T-helper 9 cell (primary cell): ENCODE measurements at places on chromosomes 11 and 22.

GRCh38 chr11:132253469-132254264 lies 883.3 kb downstream of the NTM start:
- DNase-seq: no peak

DNA sequence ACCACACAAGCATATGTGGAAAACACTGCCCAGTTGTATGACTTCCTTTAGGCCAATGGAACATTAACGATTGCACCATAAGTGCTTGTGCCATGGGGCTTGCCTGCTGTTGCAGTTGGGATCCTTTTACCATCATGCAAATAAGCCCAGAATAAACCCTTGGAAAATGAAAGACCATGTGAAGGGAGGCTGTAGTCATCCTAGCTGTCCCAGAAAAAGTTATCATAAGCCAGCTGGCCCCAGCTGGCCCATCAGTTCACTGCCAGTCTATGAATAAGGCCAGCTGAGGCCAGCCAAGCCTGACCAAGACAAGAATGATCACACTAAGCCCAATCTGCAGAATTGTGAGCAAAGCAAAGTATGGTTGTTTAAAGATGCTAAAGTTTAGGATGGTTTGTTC lies 253.9 kb upstream of the ARHGAP20 start:
- no peak for DNase-seq

DNA sequence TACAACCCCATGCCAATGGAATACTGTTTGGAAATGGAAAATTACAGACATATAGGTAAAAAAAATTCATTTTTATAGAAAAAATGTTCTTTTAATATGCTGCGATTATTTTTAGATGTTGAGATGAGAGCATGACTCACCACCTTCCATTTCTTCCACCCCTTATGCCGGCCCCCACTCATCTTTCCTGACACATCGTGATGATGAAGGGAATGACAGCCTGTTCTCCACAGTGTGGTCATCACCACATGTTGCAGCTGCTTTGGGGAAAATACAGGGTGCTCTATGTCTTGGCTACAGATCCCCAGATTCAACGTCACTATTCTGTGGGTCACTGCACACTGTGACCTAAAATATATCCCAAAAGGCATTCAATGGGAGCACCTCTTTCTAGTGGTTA lies 916.2 kb downstream of the METTL15 start:
- DNase-seq: no peak

DNA sequence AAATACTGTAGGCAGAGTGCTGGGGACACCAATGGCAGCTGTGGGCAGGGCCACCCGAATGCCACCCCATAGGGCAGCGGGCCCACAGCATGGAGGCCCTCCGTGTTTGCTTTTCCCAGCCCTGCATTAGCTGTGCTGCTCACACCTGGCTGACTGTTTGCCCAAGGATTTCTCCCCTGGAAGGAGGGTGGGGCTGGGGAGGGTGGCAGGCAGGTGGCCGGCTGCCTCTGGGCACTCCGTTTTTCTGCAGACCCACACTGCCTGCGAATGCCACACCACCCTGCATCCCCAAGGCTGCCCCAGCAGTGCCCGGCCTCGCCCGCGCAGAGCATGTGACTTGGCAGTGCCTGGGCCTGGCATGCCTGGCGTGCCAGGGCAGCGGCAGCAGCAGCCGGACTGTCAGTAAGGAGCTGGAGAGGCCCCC lies 19.6 kb downstream of the DAGLA start:
- DNase-seq: no peak
